Activated CD4-positive, alpha-beta T cell treated with anti-CD3 and anti-CD28 coated beads, Interleukin-2, Interleukin-4, amounts not matched to agents 100 ng/mL and 50 ng/mL, durations not matched to agents 16 hours and 8 hours (primary cell): ENCODE measurements at places on chromosomes 16 and 17.
A peak's percentile ranks its signal among the peaks of the same experiment; 100 is the strongest.

DNA sequence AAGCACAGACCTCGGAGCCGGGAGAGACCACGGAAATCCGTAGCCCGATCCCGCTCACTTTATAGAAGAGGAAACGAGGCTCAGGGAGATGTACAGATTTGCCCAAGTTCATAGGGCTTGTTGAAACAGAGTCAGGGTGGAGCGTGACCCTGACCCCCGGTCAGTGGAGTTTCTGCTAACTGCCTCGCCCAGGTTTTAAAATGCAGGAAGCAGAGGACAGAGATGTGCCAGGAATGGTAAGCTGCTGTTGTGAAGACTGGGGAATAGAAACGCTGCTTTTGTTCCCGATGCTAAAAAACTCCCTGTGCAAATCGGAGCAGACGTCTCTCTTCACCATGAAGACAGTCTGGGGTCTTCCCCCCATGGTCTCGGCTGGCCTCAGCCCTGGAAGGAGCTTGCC lies 403.0 kb downstream of the SEC14L1 start:
- no peak for DNase-seq

DNA sequence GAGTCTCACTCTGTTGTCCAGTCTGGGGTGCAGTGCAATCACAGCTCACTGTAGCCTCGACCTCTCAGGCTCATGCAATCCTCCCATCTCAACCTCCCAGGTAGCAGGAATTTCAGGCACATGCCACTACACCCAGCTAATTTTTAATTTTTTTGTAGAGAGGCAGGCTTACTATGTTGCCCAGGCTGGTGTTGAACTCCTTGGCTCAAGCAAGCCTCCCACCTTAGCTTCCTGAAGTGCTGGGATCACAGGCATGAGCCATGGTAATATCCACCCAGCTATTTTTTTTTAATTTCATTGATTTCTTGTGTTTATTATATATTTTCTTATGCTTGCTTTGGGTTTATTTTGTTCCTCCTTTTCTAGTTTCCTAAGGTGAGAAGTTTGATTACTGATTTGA lies 33.9 kb upstream of the NACA2 start:
- DNase-seq: no peak

DNA sequence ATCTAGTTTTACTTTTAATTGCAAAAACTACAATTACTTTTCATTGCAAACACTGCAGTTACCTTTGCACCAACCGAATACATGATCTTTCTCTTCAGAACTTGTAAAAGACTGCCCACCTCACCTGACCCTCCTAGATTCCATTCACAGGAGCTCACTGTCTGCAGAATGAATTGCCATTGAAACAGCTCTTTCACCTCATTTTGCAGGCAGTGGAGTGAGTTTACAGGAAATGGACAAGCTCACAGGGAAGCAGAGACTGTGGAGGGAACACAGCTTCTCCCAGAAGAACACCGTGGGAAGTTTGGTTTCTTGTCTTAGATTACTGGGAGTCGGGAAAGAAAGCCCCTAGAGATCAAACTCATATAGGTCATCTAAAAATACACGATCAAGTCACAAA lies 439.7 kb upstream of the RBFOX1 start:
- no peak for DNase-seq

GRCh38 chr17:7204336-7204735 lies 15.3 kb downstream of the DLG4 start:
- DNase-seq: no peak

DNA sequence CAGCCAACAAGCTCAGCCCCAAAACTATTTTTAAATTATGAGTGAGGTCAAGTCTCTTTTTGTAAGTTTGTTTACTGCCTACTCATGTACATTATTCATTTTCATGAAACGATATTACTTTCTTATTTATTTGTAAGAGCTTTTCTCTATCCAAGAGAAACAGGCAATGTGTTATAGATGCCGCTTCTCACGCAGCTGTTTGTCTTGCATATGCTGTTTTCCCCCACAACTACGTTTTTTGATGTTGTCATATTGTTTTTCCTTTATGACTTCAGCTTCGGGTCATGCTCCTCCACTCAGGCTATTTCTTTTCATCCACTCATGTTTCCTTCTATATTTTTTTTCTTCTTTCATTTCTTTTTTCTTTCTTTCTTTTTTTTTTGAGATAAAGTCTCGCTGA lies 20.0 kb downstream of the ITGAE start:
- no peak for DNase-seq

GRCh38 chr17:7508145-7508544 lies 24.0 kb downstream of the POLR2A start:
- DNase-seq: no peak

DNA sequence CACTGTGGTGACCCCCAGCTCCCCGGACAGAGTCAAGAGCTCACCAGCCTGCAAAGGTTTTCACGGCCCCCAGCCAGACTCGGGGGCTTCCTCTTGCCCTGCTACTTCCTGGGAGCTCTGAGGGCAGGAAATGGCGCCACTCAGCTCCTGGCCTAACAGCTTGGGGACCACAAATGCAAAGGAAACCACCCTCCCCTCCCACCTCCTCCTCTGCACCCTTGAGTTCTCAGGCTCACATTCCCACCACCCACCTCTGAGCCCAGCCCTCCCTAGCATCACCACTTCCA lies 375 bp upstream of the SPN start:
- peak; percentile 58 for DNase-seq

DNA sequence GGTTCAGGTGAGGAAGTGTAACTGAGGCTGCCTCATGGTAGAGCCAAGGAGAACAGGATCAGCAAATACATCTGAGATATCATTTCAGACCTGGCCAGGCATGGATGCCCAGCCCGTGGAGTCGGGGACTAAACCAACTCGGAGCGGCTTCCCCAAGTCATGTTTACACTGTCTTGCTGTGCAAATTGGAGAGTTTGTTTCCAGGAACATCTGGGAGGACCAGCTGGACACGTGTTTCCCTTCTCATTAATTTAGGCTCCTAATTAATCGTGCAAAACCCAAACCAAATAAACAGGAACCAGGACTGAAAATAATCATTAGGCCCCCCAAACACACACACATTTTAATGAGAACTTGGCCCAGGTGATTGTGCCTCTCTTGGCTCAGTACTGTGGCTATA lies 70.9 kb upstream of the SALL1 start:
- no peak for DNase-seq

DNA sequence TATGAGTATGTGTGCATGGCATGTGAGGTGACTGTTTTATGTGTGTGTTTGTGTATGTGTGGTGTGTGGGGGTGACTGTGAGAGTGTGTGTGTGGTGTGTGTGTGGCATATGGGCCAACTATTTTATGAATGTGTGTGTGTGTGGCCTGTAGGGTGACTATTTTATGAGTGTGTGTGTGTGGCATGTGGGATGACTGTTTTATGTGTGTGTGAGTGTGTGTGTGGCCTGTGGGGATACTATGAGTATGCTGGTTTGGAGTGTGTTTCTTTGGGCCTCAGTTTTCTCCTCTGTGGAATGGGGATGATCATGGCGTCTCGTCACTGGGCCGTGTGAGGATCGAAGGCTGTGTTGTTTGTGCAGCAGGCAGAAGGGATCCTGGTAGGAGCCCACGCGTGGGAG lies 152.1 kb upstream of the PLCG2 start:
- DNase-seq: no peak

DNA sequence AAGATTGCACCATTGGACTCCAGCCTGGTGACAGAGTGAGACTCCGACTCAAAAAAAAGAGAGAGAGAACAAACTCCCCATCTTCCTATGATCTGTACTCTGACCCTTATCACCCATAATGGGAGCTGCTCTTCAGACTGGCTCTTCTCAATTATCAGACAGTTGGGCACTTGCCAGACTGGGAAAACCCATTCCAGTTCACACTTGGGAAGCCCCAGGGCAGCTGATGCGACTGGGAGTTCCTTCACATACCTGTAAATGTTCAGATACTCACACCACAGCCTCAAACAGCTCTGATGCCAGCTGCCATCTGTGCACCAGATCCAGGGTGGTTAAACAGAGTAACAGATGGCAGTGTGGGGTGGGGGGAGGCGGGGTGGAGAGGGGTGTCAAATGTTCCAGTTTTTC lies 23.8 kb upstream of the TMEM101 start:
- DNase-seq: no peak

GRCh38 chr16:84641643-84642358 lies 6.5 kb upstream of the KLHL36 start:
- DNase-seq: no peak

DNA sequence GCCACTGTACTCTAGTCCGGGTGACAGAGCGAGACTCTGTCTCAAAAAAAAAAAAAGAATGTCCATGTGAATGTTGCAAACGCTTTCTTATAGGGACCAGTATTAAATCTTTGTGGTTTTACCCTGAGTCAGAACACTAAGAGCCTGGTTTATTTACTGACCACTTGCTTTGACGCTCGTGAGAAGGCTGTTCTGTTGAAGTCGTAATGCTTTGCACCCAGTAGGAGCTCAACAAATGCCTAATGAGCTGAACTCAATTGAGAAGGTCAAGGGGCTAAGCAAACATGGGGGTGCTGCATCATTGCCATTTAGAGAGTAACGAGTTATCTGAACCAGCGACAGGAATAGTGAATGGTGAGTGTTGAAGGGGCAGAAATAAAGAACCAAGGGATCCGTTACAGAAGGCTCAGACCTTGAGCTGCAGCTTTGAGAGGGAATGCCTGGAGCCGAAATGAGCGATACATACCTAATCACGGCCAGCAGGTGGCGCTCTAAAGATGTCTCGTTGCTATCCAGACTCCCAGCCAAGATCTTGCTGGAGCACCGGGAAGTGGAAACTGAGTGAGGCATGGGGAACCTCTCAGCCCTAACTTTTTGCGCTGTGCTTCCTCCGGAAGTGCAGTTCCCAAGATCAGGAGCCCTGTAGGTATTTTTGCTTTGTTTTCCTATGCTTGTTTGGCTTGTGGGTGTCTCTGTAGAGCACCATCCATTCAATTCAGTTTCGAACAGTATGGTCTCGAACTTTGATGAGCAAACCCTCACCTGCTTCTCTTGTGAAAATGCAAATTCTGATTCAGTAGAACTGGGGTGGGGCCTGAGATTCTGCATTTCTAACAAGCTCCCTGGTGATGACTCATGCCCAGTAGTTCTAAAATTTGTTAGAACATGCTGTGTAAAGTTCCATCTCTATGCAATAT lies 12.6 kb upstream of the RNF222 start:
- DNase-seq: peak; percentile 79

DNA sequence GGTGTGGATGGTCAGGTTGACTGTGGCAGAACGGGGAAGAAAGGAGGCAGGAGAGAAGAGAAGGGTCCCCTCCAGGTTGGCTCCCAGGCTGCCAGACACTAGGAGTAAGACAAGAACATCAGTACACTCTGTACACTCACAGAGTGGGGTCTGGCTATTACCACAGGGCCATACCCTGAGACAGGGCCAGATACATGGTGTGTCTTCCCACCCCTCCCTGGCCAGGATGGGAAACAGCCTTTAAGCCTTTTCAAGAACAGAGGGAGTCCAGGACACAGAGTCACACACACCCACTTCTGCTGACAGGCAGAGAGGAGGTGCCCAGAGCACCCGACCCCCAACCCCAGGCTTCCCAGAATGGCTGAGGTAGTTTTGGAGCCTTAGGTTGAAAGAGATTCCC lies 99.4 kb downstream of the LITAF start:
- no peak for DNase-seq

GRCh38 chr17:30421592-30421991 lies 42.9 kb downstream of the CPD start:
- DNase-seq: no peak

DNA sequence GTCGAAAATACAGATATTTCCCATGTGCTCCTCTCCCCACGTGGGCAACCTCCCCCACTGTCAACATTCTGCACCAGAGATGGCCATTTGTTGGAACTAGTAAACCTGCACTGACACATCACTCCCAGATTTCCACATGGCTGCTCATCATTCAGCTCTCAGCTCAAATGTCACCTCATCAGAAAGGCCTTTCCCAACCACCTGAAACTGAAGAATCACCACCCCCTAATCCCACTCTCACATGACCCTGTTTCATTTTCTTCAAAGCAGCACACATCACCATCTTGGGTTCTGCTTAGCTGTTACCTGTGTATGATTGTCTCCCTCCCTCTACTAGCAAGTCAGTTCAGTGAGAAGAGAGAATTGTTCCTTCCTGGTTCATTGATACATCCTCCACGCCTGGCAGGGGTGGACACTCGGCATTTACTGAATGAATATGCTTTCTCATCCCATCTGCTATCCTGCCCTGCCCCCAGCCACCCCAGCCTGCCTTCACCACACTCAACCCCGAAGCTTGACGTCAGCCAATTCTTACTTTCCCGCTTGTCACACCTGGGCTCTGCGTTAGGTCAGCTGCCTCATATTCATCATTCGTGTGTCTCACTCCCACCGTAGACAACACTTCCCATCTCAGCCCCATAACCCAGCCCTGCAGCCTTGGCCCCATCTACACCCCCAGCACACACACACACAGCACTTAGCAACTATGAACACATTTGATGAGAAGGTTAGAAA lies 1.5 kb downstream of the C17orf114 start:
- no peak for DNase-seq
